ENCODE measurements at places on chromosomes 2 and 18.

DNA sequence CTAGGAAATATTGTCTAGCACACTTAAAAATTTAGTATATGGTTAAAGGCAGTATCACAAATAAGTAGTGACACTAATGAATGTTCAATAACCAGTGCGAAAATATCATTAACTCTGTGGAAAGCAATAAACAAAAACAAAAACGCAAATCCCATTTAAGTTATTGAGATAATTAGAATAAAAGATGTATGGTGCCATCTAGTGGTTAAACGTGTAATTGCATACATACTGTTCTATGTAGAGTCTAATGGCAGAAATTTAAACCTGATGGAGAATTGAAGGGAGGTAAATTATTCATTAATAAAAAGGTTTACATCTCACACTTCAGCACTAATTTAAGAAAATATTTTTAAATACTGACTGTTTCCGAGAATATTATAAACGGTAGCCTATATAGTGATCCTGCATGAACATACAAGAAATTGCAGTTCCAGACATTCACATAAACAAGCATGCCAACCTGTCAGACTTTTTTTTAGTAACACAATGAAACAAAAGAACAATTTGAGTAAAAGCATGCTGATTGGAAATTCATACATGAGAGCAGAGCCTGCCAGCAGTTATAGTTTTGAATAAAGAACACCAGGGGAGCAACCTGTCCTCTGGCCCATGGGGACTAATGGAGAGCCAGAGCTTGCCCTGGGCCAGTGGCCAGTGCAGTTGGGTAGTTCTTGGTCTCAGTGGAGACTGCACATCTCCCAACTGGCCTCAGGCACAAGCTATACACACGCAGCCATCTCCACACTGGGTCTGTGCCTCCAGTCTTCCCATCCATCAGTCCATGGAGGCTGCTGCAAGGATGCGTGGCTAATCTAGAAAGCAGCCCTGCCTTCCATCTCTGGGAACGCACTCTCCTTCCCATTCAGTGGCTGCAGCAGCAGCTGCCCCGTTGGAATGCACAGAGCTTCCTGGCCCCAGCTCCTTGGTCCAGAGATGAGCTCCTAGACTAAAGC is 28.0 kb downstream of the GCG start:
- no peak for DNase-seq

DNA sequence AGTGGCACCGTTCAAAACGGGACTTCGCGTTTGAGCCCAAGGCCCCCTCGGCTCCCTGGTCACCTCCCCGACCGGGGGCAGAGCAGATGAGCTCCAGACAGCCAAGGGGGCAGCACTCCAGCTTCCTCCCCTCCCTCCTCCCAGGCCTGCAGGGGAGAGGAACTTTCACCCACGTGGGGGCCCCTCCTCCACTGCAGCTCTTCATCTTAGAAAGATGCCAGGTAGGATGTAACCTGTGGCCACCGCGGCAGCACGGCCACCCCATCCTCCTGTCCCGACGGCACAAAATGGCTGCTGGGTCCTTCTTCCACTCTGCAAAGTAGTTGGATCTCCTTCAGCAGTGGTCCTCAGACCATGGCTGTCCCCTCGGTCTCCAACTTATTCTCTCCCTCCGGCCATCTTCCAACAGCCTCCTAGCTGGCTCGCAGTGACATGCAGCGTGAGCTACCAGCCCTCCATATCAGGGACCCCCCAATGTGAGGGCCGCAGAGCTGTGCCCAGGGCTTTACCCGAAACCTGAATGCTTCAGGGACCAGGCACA is 94.5 kb upstream of the ID2 start:
- DNase-seq, result no peak

DNA sequence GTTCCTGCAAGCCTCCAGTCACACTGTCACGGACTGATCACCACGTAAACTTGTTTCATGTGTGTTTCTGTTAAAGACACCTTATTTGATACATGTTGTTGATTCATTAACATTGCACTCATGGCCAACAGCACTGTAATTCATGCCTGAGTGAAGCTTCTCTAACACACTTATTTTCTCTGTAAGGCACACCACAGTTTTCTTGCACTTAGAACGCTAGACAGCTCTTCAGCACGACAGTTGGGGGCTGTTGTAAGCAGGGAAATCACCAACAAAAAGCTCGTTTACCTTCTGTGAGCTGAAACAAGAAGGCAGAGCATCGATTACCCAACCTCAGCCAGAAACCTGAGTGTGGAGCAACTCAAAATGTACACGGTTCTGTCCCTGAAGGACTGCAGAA is 28.1 kb downstream of the TNFRSF11A start:
- DNase-seq, result no peak

GRCh38 chr18:79484661-79485621 is 89.2 kb downstream of the NFATC1 start:
- DNase-seq, result no peak

GRCh38 chr2:33791625-33792024 is 192.5 kb upstream of the FAM98A start:
- no peak for DNase-seq

DNA sequence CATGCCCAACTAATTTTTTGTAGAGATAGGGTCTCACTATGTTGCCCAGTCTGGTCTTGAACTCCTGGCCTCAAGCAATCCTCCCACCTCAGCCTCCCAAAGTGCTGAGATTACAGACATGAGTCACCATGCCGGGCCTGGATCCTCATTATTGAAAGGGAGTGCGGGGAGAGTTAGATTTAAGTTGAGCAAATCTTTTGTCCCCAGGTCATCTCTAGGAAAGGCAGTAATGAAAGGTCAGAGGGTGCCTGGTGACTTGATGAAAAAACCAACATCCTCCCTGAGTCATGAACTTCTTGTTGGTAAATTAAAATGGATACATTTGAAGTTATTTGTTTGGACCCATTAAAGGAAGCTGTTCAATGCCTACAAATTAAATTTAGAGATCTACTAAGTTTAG is 25.1 kb downstream of the STAT4 start:
- no peak for DNase-seq

GRCh38 chr2:12126318-12126717 is 379.9 kb downstream of the LPIN1 start:
- no peak for DNase-seq

- DNase-seq, result no peak
Observed at GRCh38 chr2:119393971-119394748, 27.4 kb downstream of the DBI start.

DNA sequence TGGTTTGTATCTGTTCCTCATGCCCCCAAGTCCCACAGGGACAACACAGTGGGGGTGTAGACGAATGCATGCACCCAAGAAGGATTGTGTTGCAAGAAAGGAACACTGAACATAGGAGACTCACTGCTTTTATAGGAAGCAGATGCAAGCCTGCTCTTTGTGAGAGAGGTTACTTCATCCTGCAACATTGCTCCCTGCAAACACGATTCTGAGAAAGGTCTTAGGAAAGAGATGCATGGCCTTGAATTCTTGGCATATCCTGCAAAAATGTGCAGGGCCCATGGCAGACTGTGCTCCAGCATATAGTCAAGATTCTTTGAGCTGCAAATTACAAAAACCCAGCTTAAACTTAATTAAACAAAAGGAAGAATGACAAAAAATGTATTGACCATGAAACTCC is 312.2 kb upstream of the MGAT5 start:
- DNase-seq, result no peak

DNA sequence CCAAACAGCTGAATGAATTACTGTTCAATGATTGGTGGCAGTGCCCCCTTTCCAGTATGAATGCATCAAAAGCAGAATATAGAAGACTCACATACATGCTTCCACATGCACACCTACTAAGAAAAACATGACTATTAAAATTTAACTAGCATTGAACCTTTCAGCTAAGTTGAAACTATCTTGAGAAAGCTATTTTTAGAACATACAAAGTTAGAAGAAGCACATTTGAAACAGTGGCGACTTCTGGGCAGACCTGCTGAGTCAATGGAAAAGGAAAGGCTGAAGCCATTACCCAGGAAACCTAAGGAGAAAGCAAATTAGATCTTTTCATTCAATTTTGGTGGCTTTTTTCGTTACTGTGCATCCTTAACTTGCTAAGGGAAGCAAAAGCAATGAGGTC is 55.9 kb downstream of the PLA2R1 start:
- no peak for DNase-seq

- no peak for DNase-seq
Observed at GRCh38 chr18:78582898-78583738, 396.5 kb upstream of the SALL3 start.

- DNase-seq, result peak; percentile 1
Observed at GRCh38 chr2:109352898-109353689, 224.1 kb downstream of the SH3RF3 start.

DNA sequence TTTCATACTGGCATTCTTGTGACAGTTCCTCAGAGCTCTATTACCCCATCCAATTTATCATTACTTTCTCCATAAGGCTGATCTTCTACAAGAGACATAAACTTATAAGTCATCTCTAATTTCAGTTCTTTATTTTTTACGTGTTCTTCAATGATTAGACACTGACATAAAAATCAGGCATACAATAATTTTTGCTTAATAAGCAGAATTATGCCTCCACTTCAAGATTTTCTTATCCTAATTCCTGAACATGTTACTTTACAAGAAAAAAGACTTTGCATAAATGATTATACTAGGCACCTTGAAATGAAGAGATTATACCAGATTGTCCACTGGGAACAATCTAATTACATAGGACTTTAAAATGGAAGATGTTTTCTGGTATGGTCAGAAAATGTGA is 1304.5 kb upstream of the SLC39A10 start:
- DNase-seq, result no peak

- no peak for DNase-seq
Observed at GRCh38 chr2:49687918-49688317, 533.6 kb upstream of the FSHR start.

DNA sequence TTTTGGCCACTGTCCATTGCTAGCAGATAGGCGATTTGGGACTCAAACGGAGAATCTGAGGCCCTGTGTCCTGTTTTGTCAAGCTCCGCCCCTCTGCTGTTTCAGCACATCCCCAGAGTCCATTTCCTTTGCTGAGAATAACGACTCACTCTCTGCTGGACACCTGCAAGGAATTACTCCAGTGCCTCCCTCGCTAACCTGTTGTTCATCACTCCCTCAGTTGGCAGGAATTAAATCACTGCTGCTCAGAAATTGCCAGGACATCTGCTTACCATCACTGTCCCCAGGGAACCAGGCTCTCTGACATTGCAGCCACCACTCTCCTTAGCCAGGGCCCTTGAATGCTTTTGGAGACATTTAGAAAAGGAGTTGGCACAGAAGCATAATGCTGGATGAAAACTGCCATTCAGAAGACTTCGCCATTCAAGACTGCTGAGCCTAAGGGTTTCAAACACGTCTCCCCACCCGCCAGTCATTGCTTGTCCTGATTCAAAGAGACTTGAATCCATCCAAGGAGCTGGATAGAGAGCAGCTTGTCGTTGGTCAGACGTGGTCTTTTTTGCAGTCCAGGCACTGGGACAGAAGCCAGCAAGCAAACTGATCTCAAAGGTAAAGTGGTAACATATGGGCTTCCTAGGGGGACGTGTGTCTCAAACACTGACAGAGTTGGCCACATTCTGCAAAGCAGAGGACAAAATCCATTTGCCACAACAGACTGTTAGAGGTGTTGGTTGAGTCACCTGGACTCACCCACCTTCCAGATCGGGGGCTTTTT is 155.3 kb downstream of the UXS1 start:
- DNase-seq, result no peak

- DNase-seq, result no peak
Observed at GRCh38 chr18:64882896-64883295, 734.0 kb upstream of the LINC00305 start.

DNA sequence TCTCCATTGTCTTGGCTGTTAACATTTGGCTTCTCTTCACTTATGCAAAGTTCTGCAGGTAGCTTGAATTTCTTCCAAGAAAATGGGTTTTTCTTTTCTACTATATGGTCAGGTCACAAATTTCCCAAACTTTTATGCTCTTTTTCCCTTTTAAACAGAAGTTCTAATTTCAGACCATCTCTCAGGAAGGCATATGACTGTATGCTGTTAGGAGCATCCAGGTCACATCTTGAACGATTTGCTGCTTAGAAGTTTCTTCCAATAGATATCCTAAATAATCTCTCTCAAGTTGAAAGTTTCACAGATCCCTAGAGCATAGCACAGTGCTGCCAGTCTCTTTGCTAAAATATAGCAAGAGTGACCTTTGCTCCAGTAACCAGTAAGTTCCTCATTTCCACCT is 932.5 kb downstream of the DPP10 start:
- DNase-seq, result no peak

- DNase-seq, result no peak
Observed at GRCh38 chr2:131039101-131039440, 54.2 kb downstream of the FAM168B start.

- no peak for DNase-seq
Observed at GRCh38 chr18:61653823-61654551, 238.8 kb downstream of the RNF152 start.

DNA sequence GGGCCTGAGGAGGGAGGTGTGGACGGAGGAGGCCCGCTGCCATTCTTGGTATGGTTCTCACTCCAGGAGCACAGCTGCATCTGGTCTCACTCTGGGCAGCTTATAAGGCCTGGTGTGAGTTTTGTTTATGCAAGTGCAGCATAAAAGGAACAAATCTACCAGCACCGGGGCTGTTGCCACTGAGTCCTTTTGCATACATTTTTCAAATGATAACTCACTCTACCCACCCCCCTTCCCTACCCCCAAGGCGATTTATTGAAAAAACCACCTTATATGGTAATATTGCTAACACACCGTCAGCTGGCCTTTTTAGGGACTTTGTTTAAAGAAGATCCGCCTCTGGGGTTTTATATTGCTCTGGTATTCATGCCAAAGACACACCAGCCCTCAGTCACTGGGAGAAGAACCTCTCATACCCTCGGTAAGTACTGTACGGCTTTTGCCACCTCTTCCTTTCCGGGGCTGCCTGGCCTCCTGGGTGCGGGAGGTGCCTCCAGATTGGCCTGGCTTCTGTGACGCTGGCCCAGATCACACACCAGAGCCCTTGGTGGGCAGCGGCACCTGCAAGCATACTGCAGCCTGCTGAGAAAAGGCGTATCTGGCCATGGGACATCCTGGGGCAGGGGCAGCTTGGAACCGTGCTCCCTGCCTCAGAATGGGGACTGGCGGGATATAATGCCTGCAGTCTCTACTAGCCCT is at the start of gene ACTG2:
Gene ACTG2 (plus strand): TSS at position 378 of the 699 bp plus-strand sequence. CDS start 8,304 bp downstream, outside the sequence.
- DNase-seq, result no peak

DNA sequence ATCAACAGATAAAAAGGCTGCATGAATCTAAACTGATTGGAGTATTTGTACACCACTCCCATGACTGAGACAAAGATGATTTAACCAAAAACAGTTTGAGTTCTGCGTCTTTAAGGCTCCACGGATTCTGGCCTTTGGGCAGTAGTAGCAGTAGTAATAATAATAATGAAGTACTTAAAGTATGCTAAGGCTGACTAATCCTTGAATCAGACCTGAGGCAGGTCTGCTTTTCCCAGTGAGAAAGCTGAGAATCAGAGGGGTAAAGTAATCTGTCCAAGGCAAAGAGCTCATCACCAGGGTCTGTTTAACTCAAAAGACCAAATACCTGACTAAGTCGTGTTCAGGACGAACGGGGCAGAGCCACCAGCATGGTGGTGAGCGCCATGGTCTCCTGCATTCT is 61.4 kb downstream of the ID2 start:
- no peak for DNase-seq

GRCh38 chr2:120880381-120880780 is 144.7 kb downstream of the GLI2 start:
- DNase-seq, result no peak

- DNase-seq, result no peak
Observed at GRCh38 chr18:50816419-50817166, 3.2 kb downstream of the MRO start.

GRCh38 chr18:55500316-55501086 is 87.5 kb downstream of the TCF4 start:
- no peak for DNase-seq

GRCh38 chr2:173654896-173655265 is 300.2 kb downstream of the CDCA7 start:
- DNase-seq, result no peak

- DNase-seq, result no peak
Observed at GRCh38 chr2:44001716-44002115, 5.9 kb upstream of the LRPPRC start.

All from activated CD4-positive, alpha-beta memory T cell treated with anti-CD3 and anti-CD28 coated beads, Interleukin-2, amount 10 ng/mL, durations not matched to agents 7 days and 5 days (primary cell).